Breast epithelium (tissue), 4 donors: ENCODE measurements at places on chromosomes 4 and X. TPM values are rescaled to one million over a fixed set of nuclear protein-coding genes. Genes with fewer than 3 reads are reported as not detected.
A peak's percentile ranks its signal among the peaks of the same experiment; 100 is the strongest.

DNA sequence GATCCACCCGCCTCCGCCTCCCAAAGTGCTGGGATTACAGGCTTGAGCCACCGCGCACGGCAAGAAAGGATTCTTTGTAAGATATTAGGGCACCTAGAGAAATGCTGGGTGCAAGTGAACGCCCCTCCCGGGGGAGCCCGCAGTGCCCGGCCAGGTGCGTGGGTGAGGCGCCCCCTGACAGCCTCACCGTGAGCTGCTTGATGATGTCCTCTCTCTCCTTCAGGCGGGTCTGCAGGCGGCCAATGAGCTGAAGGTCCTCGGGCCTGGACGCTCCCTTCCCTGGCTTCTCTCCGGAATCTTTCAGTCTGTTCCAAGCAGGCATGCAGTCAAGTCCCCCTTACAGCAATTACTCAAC is 21.9 kb downstream of the MED28 start:
- DNase-seq, result no peak
- no peak overlapping the region for H3K27ac ChIP-seq
- no peaks in the 10 kb centered on the region for H3K36me3 ChIP-seq
- no peak overlapping the region for H3K4me3 ChIP-seq
- no peaks in the 10 kb centered on the region for H3K4me1 ChIP-seq

DNA sequence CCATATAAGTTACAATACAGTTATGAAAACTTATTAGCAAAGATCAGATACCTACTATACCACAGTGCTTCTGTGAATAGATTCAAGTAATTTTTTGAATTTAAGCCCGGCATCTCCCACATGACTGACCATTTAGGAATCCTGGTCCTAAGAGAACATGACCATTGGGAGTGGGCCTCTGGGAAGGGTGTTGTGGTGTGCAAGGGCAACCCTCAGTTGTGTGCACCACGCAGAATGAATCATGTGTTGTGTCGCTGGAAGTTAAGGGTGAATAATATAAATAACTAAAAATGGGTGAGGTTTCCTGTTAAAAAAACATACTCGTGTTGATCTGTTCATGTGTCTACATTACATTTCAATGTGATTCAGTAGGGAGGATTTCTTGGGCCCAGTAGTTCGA is 15.5 kb downstream of the CPE start:
- H3K4me3 ChIP-seq, result no peak overlapping the region
- no peak for DNase-seq
- H3K4me1 ChIP-seq, result no peaks in the 10 kb centered on the region
- no peaks in the 10 kb centered on the region for H3K27me3 ChIP-seq

- H3K4me1 ChIP-seq, result no peaks in the 10 kb centered on the region
- H3K27me3 ChIP-seq, result no peaks in the 10 kb centered on the region
- no peak overlapping the region for H3K27ac ChIP-seq
Measured at GRCh38 chr4:4734425-4734824, 125.0 kb upstream of the MSX1 start.

DNA sequence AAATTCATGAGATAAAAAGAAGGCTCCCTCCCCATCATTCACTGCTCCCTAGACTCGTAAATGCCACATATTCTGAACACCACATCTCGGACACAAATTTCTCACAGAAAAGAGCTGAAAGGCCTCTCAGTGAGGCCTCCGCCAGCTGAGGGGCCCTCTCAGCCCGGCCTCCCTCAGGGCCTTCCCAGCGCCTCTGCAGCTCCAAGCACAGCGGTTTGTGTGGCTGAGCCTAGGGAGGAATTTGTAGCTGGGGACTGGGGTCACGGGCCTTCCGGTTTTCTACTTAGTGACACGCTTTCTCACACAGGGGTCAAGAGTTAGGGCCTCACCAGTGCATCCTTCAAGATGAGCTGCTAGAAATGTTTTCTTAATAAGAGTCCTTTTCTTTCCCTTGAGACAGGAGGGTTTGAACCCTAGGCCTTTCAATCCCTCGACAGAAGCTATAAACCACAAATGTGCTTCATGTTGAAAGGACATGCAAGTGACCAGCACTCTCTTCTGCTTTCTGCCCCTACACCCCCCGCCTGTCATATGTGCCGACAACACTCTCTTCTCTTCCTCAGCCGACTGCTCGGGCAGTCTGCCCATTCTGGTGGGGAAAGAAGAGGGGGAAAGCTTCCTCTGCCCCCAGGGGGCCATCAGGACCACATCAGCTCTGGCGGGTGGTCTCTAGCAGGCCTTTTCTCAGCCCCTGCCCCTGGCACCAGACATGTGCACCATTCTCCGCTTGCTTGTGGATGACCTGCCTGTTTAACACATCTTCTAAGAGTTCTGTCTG is 104.9 kb downstream of the CHIC2 start:
- H3K4me1 ChIP-seq, result no peaks in the 10 kb centered on the region
- H3K36me3 ChIP-seq, result no peaks in the 10 kb centered on the region
- H3K4me3 ChIP-seq, result no peak overlapping the region
- DNase-seq, result no peak
- no peaks in the 10 kb centered on the region for H3K27me3 ChIP-seq

DNA sequence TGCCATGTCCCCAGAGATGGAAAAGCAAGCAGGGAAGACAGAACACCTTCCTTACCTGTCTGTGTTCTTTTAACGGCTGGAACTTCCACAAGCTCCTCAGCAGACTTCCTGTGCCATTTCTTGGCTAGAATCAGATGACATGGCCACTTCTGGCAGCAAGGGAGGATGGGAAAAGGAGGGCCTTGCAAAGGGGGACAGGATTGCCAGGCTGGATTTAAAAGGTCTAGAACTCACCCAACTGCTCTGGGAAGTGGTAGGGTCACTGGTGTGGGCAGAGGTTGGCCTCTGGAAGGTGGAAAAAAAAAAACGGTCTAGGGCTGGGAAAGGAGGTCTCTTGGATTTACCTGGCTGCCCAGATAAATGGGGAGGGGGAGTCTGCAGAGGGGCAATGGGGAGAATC is 1.6 kb upstream of the USP11 start:
- no peaks in the 10 kb centered on the region for H3K36me3 ChIP-seq
- DNase-seq, result no peak
- H3K4me1 ChIP-seq, result no peaks in the 10 kb centered on the region
- peak overlapping the region; percentile 96 for H3K27ac ChIP-seq

- no peak for DNase-seq
- H3K27ac ChIP-seq, result no peak overlapping the region
- H3K27me3 ChIP-seq, result no peaks in the 10 kb centered on the region
- H3K4me1 ChIP-seq, result no peaks in the 10 kb centered on the region
Measured at GRCh38 chr4:111960241-111960667, 185.0 kb upstream of the FAM241A start.

DNA sequence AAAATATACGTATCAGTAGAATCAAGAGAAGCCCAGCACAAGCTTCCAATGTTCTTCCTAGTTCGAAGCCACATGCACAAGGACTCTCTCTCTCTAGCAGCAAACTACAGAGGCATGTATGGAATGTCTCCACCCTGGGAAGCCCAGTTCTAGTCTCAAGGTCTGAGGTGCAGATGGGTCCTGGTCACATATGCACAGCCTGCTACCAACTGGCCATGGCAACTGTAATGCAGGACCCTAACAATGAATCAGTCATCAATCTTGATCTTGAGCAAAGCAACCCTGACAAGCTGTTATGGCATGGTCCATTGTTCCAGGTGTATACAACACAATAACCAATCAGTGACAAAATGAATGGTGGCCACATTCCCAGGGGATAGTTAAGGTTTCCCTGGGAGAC is 55.8 kb downstream of the MBNL3 start:
- H3K36me3 ChIP-seq, result no peaks in the 10 kb centered on the region
- no peak for DNase-seq
- no peaks in the 10 kb centered on the region for H3K27me3 ChIP-seq

GRCh38 chr4:121998024-121998423 is 46.2 kb upstream of the TRPC3 start:
- no peaks in the 10 kb centered on the region for H3K27me3 ChIP-seq
- no peaks in the 10 kb centered on the region for H3K36me3 ChIP-seq
- H3K4me3 ChIP-seq, result no peak overlapping the region

GRCh38 chrX:44897539-44897938 is 24.6 kb downstream of the KDM6A start:
- H3K36me3 ChIP-seq, result no peaks in the 10 kb centered on the region
- H3K27me3 ChIP-seq, result no peaks in the 10 kb centered on the region
- no peak overlapping the region for H3K27ac ChIP-seq
- no peak overlapping the region for H3K4me3 ChIP-seq
- no peak for DNase-seq

DNA sequence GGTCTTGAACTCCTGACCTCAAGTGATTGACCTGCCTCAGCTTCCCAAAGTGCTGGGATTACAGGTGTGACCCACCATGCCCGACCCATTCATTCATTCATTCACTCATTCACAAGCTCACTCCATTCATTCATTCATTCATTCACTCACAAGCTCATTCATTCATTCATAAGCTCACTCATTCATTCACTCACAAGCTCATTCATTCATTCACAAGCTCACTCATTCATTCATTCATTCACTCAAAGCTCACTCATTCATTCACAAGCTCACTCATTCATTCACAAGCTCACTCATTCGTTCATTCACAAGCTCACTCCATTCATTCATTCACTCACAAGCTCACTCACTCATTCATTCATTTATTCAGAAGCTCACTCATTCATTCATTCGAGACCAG is 198.6 kb downstream of the SHOX start:
- no peaks in the 10 kb centered on the region for H3K27me3 ChIP-seq
- no peak for DNase-seq
- no peak overlapping the region for H3K4me3 ChIP-seq
- H3K4me1 ChIP-seq, result no peaks in the 10 kb centered on the region
- no peaks in the 10 kb centered on the region for H3K36me3 ChIP-seq
- no peak overlapping the region for H3K27ac ChIP-seq

GRCh38 chrX:16946361-16946964 is at the start of gene REPS2:
TSS of gene REPS2 (plus strand) at chrX:16946658. CDS start at chrX:16946862, 204 bp downstream.
- H3K27me3 ChIP-seq, result no peaks in the 10 kb centered on the region
- peak within 1 kb of the TSS; percentile 48 for H3K27ac ChIP-seq
- peak; percentile 87 for DNase-seq
- no peaks in the 10 kb centered on the region for H3K36me3 ChIP-seq
- peak within 1 kb of the TSS; percentile 65 for H3K4me3 ChIP-seq

DNA sequence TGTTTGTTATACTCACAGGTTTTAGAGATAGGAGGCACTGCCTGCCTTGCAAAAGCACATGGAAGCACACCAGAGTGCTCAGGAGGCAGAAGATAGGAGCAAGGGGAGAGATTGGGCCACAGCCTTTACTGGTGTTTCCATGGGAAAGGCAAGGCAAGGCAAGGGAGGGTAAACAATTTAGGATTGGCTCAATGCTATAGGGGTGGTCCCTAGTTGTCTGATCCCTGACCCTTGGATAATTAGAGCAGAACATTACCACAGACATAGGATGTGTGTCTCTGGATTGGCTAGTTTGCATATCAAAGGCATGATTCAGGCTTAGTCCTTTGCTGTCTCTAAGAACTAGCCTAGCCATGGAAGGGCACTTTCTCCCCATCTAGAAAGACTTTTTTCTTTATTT is 36.1 kb downstream of the GRXCR1 start:
- DNase-seq, result no peak
- no peaks in the 10 kb centered on the region for H3K4me1 ChIP-seq
- H3K27ac ChIP-seq, result no peak overlapping the region
- H3K27me3 ChIP-seq, result no peaks in the 10 kb centered on the region
- H3K36me3 ChIP-seq, result no peaks in the 10 kb centered on the region

DNA sequence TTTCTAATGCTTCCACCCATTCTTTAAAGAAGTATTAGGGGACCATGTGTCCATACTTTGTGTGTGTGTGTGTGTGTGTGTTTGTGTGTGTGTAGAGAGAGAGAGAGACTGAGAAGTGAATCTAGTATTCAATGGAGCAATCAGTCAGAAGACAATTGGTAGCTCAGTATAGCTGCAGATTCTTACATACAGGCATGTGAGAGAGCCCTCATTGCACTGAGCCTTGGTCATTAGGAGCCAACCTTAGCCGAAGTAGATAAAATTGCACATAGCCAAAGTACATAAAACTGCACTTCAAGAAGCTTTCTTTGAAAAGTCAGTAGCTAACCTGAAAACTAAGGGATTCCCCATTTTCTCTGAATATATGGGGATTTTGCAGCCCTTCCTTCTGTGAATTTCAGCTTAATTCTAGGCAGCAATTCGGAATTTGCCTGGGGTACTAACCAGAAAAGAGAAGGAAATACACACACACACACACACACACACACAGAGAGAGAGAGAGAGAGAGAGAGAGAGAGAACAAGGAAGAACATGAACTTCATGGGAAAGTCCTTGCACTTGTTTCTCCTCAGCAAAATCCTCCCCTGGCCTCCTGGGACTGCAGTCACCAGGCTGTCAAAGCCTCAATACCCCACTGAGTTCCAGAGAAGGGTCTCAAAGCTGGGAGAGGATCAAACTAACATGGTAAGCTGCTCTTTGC is 1.7 kb upstream of the PRDM8 start:
- H3K4me1 ChIP-seq, result no peaks in the 10 kb centered on the region
- DNase-seq, result no peak
- peaks cover 80% of the 10 kb centered on the region for H3K27me3 ChIP-seq

- no peak overlapping the region for H3K27ac ChIP-seq
- DNase-seq, result no peak
- no peak overlapping the region for H3K4me3 ChIP-seq
- H3K4me1 ChIP-seq, result no peaks in the 10 kb centered on the region
- no peaks in the 10 kb centered on the region for H3K36me3 ChIP-seq
- no peaks in the 10 kb centered on the region for H3K27me3 ChIP-seq
Measured at GRCh38 chr4:32472918-32473317, 1752.7 kb downstream of the PCDH7 start.

DNA sequence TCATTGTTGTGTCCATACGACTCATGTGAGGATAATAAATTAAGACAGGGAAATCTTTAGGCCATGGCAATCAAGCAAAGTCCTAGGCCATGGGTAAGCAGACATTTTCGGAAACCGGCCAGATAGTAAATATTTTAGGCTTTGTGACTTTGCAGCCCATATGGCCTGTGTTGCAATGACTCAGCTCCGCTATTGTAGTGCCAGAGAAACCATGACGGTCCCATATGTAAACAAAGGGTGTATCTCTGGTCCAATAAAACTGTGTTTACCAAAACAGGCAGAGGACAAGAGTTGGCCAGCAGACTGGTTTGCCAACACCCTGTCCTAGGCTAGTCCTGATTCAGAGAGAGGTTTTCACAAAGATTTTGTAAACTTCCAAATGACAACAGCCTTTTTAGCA is 5.0 kb downstream of the FAM114A1 start:
- no peak overlapping the region for H3K4me3 ChIP-seq
- DNase-seq, result peak; percentile 52
- no peaks in the 10 kb centered on the region for H3K27me3 ChIP-seq
- H3K27ac ChIP-seq, result peak overlapping the region; percentile 76
- H3K4me1 ChIP-seq, result no peaks in the 10 kb centered on the region
- H3K36me3 ChIP-seq, result no peaks in the 10 kb centered on the region

Gene EDA2R
- total RNA-seq, result 6.2 TPM

Gene FRMD7
- not detected for total RNA-seq

Gene PAGE2
- total RNA-seq, result not detected

Gene ADAM29
- total RNA-seq, result not detected

Gene LAS1L
- 35.4 TPM for total RNA-seq

Gene MAGED4
- 14.9 TPM for total RNA-seq

Gene ABCB7
- total RNA-seq, result 53.4 TPM

Gene IL13RA2
- total RNA-seq, result not detected

Gene SHROOM4
- 6.9 TPM for total RNA-seq

Gene DCUN1D4
- 57.4 TPM for total RNA-seq

Gene FAM9B
- total RNA-seq, result not detected
